Panc1 (cell line): ENCODE measurements at places on chromosomes 11 and 22.

DNA sequence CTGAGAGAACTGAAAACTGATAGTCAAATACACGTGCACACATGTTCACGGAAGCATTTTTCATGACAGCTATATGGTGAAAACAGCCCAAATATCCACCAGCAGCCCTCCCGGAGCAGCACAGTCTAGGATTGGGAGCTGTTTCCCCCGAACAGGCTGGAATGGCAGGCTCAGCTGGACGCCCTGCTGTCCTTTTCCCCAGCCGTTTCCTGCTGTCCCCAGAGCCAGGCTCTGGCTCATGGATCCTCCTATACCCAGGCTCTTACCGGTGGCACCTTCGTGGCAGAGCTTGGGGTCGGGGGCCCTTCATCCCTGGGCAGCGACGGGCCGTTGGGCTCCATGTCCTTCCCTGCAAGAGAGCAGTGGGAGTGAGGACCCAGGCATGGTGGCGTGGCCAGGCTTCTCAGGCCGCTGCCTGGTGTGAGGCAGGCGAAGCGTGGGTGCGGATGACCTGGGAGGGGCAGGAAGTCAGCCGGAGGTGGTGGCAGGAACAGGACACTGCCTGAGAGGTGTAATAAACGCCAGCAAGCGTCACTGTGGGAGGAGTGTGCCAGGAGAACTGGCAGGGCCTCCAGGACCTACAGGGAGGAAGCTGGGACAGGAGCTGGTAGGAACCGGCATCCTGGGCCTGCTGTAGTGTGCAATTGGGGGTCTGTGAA, 38.8 kb downstream of the OSBPL5 start:
- no peak for DNase-seq

DNA sequence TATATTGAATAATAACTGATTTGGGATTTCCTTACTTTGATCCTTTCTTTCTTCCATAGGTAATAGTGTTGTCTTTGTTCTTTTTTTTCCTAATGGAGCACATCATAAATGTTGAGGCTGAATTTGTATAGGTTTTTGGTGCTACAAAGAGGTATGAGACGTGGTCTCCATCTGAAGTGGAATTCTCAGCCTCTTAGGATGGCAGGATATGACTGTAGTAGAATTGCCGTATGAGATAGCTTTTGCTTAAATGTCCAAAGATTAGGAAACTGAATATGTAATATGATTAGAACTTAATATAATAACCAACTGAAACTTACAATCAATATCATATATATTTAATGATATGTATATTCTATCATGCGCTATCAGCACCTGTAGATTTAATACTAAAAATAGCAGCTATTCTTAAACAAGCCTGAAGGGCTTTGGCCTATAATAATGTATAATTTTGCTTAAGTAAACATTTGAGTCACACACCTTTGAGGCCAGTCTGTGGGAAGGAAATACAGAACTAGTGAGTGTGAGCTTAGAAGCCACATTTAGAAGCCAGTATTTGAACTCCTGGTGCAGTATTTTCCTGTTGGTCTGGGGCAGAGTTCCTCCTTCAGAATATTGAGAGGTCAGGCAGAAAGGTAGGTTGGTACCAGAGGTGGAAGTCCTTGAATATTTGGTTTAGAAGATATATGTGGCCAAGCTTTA, 62.6 kb downstream of the SWAP70 start:
- peak; percentile 64 for DNase-seq

GRCh38 chr11:73040046-73040445, 102.1 kb downstream of the FCHSD2 start:
- no peak for DNase-seq

- no peak for DNase-seq
Measured at GRCh38 chr11:79026803-79027445, 413.9 kb downstream of the TENM4 start.

GRCh38 chr22:29670626-29671025, 49.2 kb upstream of the CABP7 start:
- DNase-seq = no peak

- DNase-seq = no peak
Measured at GRCh38 chr11:36222831-36223635, 66.2 kb downstream of the COMMD9 start.
